ENCODE measurements at places on chromosomes 1 and 21. TPM values are rescaled to one million over a fixed set of nuclear protein-coding genes. Genes with fewer than 3 reads are reported as not detected.

The OR2AK2 gene
- polyA plus RNA-seq: not detected

The CLCA4 gene
- 0.13 TPM for polyA plus RNA-seq

The TAS1R1 gene
- polyA plus RNA-seq: 0.06 TPM

The ABL2 gene
- polyA plus RNA-seq: 7.7 TPM

The RAB25 gene
- 1.7 TPM for polyA plus RNA-seq

DNA sequence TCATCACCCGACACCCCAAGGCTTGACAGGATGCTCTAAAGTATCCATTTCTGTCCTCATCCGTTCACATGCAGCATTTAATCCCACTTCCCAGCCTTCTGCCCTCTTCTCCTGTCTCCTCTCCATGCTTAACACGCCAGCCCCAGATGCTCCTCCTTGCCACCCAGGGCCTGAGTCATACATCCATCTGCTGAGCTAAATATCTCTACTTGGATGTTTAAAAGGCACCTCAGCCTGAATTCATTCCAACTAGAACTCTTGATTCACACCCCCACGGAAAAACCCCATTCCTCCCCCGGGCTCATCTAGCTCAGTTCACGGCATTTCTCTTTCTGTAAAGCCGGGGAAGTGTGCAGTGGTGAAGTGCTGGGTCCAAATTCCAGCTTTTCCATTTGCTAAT lies 27.7 kb downstream of the TEX35 start:
- no peak for DNase-seq

- no peak for DNase-seq
Observed at GRCh38 chr1:208101661-208102431, 142.3 kb downstream of the PLXNA2 start.

DNA sequence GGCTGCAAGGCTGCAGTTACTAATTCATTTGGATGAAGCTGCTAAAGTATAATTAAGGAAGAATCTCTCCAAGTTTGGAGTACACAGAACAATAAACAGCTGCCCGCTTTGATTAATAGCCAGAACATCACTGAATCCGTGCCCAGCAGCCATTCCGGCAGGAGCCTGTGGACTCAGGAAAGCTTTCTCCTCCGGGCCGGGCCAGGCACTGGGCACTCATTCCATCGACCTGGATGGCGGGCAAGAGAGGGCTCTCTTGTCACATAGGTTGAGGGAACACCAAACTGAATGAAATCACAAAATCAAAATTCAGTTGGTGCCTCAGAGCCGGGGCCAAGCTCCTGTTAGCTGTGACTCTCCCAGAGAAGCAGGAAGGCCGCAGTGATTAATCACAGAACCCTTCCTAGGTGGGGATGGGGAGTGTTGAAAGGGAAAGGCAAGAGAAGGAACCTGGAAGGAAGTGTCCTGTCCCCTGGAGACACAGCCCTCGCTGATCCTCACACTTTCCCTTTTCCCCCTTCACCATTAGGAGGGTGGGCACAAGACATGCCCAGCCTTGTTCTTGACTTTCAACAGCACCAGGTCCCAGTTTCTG lies 306.7 kb downstream of the NPHP4 start:
- DNase-seq: no peak

- no peak for DNase-seq
Observed at GRCh38 chr1:29633771-29634170, 397.4 kb downstream of the PTPRU start.

- DNase-seq: no peak
Observed at GRCh38 chr1:88700425-88701013, 16.4 kb downstream of the PKN2 start.

DNA sequence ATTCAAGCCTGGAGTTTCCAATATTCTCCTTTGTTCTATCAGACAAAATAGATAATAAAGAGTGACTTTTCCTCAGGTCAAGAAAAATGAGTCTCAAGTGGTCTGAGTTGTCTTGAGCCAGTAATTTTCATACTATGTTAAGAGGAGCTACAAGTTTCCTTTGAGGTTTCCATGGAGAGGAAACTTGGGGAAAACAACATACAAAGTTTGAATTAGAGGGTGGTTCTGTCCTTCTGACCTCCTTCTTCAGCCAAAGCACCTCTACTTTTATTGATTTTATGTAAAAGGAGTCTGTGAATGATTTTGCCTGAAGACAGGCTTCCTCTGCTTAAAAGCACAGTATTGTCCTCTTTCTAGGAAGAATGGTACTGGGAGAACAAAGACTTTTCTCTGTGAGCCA lies 497.2 kb upstream of the PKN2 start:
- no peak for DNase-seq

GRCh38 chr21:15112858-15113257 lies 48.1 kb upstream of the NRIP1 start:
- no peak for DNase-seq

DNA sequence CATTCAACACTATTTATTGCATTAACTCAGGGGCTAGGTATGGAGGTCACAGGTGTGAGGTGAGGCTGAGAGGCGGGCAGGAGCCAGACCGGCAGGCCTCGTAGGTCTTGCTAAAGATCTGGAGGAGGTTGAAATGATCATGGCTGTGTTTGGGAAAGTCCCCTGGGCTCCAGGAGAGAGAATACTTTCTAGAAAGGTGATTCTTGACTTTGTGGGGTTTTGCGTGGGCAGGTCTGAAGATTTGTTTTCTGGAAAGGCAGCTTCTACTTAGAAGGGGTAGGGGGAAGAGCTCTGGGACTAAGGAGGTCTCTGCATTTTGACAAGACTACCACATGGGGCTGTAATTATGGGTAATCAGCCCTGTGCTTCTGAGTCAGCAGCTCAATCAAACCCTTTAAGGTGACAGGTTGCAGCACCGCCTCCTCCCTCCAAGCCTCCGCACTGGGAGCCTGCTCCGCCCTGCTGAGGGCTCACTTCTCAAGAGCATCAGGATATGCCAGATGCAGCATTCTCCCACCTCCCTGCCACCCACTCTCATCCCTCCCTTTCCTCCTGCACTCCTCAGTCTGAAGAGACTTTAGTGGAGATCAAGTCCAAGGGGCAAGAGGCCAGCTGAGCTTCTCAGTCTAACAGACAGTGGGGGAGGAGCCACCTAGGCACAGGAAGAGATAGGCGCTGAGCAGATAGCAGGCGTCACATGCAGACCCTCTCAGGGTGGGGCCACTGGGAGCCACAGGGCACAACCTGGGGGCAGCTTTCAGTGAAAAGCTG lies 30.5 kb downstream of the SLC30A1 start:
- no peak for DNase-seq

- no peak for DNase-seq
Observed at GRCh38 chr1:111723091-111723806, 15.9 kb downstream of the INKA2 start.

GRCh38 chr1:92921031-92922023 lies 39.9 kb downstream of the DIPK1A start:
- no peak for DNase-seq

DNA sequence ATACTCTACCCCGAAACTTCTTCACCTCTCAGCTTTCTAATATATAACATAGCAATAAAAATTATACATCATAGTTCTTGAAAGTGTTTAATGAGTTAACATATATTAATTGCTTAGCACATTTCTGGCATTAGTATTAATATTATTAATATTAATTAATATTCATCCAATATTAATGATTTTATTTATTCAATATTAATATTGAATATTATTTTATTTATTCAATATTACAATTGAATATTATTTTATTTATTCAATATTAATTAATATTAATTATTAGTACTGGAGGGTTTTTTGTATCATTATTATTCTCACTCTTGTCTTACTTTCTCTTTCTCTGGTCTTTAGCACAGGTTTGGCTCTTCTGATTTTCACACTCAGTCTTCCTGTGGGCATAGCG lies 105.2 kb downstream of the GRIK1 start:
- DNase-seq: no peak

- DNase-seq: no peak
Observed at GRCh38 chr21:38770660-38771059, 35.1 kb upstream of the ETS2 start.

DNA sequence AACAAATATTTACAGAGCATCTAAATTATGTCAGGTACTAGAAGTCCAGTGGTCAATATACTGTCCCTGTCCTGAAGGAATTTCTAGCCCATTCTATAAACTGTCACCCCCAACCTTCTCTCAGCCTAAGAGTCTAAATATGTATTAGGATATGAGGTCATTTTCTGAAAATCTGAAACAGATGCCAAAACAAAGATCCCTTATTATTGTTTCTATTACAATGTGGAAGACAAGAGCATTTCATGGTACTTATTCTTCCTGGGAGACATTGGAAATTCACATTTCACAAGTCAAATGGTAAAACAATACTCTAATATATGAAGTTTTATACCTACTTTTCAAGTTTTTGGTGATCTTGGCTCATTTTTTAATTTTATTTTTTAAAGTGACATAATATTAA lies 2.6 kb downstream of the CLCA1 start:
- DNase-seq: no peak

- no peak for DNase-seq
Observed at GRCh38 chr1:11157394-11157793, 31.8 kb upstream of the ANGPTL7 start.

DNA sequence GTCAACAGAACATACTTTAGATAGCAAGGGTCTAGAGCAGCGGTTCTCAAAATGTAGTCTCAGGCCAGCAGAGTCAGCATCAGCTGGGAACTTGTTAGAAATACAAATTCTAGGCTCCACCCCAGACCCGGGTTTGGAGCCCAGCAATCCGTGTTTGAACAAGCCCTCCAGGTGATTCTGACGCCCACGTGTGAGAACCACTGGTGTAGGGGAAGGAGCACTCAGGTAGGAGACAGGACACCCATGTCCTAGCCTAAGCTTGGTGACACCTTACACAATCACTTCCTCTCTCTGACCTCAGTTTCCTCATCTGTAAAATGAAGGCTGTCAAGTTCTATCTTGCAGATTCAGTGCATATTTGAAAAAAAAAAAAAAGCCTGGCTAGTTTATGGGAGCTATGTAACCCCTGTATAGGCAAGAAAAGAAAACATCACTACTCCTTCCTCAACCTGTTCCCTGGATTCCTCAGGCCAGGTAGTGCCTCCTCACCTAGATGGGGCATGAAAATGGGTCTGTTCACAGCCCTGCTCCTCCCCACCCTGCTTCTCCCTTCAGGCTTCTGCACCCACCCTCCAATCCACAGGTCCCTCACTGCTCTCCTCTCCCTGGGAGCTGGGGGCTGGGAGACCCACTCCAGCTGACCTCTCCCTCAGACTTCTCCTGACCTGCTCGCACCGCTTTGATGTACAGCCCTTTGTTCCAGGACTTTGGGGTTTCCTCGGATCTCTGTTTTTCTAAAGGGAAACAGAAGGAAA lies 7.1 kb upstream of the PHLDA3 start:
- DNase-seq: no peak
